ENCODE measurements at places on chromosomes 3 and 15. TPM values are rescaled to one million over a fixed set of nuclear protein-coding genes. Genes with fewer than 3 reads are reported as not detected.

TLR9 gene
- 0.29 TPM for total RNA-seq

P2RY13 gene
- 1.0 TPM for total RNA-seq

DNA sequence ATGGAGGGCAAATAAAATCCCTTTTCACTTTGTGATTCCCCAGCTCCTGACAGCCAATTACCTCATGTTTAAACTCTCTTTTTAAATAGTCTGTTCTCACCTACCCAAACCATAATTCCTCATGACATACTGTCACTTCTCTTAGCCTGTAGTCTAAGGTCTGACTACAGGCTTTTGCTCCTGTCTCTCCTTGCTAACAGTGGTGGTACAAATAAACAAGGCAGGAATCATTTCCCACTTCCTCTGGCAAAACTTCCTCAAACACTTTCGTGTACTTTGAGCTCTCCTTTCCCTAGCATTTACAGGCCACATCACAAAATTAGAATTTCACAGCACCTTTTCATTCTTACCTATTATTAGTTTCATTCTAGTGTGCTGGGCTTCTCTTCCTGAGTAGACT lies 51.8 kb downstream of the ATP8B4 start:
- no peak for DNase-seq

FMN1 gene
- total RNA-seq: 5.4 TPM

CAPN3 gene
- total RNA-seq: 8.7 TPM

- no peak for DNase-seq
These were observed 311.3 kb downstream of the NTRK3 start for GRCh38 chr15:87945246-87945645.

FBXW12 gene
- total RNA-seq: not detected

DNA sequence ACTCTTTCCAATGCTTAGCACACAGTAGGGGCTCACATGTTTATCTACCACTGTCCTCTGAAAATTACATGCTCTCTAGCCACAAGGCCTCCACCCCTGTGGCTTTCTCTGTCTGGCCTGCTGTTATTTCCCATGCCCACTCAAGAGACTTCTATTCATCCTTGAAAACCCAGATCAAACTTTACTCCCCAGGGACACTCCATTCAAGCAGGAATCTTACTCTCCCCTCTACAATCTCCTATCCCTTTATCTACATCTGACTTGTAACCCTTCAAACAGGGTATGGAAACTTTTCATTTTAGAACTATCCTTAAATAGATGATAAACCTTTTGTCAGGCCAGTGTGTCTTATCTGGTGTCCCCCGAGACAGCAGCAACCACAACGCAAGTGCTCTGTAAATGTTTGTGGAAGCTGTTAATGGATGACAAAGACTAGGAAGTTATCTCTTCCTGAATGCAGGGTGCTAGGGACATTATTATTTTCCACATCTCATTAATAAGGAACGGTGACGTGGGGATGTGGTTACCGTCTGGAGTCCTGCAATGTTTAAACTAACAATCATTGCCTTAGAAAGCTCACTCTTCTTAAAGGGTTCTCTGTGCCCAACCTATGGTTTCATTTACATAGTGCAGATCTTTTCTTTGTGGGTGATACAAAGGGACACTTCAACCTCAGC lies 322.3 kb downstream of the ARRDC4 start:
- DNase-seq: no peak

DNA sequence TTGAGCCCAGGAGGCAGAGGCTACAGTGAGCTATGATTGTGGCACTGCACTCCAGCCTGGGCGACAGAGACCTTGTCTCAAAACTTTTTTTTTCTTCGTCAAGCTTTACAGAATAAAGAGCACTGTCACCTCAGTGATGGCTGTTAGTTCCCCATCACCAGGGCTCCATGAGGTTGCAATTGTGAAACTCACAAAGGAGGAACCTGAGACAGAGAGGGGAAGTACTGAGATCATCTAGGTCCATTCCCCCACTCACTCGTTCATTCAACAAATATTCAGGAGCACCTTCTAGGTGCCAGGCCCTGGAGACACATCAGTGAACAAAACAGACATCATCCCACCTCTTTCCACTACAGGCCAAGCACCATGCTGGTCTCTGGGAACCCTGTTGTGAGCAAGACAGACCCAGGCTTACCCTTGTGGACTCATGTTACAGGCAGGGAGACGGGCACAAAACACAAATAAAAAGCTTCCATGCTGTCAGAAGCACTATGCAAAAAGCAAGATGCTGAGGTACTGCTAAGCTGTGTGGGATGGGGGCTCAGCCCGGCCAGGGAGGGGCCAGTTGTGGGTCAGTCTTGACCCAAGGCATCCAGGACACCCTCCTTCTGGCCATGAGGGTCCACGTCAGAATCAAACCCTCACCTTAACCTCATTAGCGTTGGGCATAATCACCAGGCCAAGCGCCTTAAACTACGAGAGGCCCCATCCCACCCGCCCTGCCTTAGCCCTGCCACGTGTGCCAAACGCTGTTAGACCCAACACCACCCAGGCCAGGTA lies 2.1 kb upstream of the RHO start:
- DNase-seq: no peak

CALML4 gene
- total RNA-seq: 4.3 TPM

GRCh38 chr15:40956541-40956982 lies 3.3 kb downstream of the CHAC1 start:
- DNase-seq: no peak

APOD gene
- total RNA-seq: 256 TPM

DNA sequence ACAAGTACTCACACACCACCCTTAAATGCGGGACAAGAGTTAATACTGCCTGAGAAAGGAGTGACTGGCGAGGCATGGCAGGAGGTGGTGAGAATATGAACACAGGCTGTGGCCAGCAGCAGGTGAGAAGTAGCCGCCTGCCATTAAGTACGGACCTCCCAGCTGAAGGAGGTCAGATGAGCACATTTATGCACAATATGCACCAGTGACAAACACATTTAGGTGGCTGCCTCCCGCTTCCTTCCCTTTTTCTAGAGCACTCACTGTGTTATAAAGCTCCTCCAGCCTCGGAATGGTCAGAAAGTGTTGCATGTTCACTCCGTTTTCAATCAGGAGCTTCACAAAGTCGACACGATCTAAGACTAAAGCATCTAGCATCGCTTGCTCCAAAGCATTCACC lies 52.4 kb downstream of the TRPM1 start:
- no peak for DNase-seq

- DNase-seq: no peak
These were observed 65.4 kb downstream of the TFRC start for GRCh38 chr3:196016485-196016884.

- DNase-seq: no peak
These were observed 438 bp upstream of the SLC49A4 start for GRCh38 chr3:122794483-122794778.

DNA sequence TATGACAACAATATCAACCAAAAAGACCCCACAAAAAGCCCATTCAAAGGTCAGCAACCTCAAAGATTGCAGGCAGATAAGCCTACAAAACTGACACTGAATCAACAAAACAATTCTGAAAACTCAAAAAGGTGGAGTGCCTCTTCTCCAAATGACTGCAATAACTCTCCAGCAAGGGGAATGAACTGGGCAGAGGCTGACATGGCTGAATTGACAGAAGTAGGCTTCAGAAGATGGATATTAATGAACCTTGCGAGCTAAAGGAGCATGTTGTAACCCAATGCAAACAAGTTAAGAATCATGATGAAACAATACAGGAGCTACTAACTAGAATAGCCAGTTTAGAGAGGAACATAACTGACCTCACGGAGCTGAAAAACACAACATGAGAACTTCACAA lies 20.4 kb upstream of the SLC25A38 start:
- no peak for DNase-seq

DNA sequence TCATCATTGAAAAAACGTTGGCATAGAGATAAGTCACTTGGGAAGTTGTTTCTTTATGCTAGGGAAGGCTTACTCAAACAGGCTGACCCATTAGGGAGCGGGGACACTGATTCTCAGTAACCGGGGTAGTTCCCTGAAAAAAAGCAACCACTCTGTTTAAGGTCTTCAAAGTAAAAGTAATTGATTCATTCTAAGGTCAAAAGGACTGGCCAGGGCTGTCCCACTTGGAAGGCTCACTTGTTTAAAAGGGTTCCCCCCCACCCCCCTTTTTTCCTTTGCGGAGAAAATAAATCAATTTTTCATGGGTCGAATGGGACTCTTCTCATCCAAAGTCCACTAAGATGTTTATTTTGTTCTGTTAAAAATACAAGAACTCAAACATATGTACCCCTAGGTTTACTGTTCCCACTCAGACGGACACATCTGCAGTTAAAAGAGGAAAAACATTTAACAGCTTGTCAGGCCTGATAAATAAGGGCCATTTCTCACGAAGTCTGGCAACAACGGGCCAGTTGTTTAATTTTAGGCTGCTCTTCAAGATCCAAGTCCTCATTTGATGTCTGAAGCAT lies 53.0 kb downstream of the ARHGEF3 start:
- DNase-seq: no peak

GRCh38 chr15:53129121-53129904 lies 339.2 kb upstream of the ONECUT1 start:
- no peak for DNase-seq

GRCh38 chr3:22495241-22495640 lies 707.9 kb upstream of the UBE2E2 start:
- DNase-seq: no peak

GATM gene
- 32.9 TPM for total RNA-seq

GRCh38 chr3:183468424-183468823 lies 40.0 kb upstream of the MCF2L2 start:
- DNase-seq: no peak

FBLN2 gene
- 178 TPM for total RNA-seq

GRCh38 chr15:85500060-85500708 lies 119.8 kb downstream of the AKAP13 start:
- no peak for DNase-seq

GOLGA8J gene
- total RNA-seq: 0.15 TPM

GRCh38 chr3:109025896-109026295 lies 72.2 kb upstream of the GUCA1C start:
- DNase-seq: no peak

DNA sequence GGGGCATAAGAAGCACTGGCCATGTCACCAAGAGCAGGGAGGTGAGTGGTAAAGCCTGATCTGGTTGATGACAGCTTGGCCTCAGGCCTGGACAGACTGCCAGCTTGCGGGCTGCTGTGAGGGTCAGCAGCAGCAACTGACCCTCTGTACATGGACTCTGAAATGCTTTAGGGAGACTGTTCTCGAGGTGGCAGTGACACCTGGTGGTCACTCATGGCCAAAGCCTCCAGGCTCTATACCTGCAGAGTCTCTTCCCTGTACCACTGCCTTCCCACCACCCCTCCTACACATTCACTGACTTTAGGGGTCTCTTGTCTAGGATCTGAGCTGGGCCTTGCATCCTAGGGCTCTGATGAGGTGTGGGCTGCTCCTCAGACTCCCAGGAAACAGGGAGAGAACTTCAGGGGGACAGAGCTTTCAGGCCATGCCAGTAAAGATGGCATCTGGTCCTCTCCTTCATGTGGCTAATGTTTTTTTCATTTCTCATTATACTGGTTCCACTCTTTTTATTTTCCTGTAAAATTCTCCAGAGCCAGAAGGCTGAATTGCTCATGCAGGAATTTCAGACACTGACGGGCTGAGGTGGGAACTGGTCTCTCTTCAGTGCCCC lies 17.2 kb upstream of the TIMP4 start:
- peak; percentile 69 for DNase-seq

- DNase-seq: no peak
These were observed 37.9 kb downstream of the TNK2 start for GRCh38 chr3:195870442-195870841.

DNA sequence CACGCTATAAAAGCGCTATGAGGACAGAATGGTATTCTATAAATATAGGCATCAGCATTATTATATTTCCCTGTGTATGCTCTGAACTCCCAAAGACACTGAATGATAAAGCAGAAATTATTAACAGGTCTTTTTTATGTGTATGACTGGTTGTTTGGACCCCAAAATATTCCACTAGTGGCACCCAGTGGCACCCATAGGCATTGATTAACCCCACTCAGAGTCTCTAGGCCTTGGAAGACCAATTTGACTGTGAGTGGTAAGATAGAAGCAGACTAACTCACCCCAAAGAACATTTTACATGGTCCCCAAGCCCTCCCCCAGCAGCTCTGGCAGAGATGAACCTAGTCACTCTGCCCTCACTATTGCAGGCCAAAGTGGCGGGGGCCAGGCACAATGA lies 45.4 kb upstream of the UBE2E1 start:
- DNase-seq: no peak

DNA sequence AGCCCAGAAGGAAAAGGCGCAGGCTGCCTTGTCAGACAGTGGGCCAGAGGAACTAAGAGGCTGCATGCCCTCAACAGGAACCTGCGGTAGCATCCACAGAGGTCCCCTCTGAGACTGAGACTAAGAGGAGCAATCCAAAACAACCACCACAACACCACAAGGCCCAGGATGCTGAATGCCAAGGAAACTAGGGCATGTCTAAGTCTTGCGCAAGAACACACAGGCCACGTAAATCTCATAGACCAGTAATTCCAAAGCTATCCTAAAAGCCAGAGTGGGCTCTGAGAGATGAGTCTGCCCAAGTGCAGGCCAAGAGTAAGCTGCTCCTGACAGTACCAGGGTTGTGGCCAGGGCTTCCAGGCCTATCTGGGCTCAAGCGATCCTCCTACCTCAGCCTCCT lies 12.9 kb downstream of the MON1A start:
- no peak for DNase-seq

C15orf62 gene
- 0.32 TPM for total RNA-seq

DNA sequence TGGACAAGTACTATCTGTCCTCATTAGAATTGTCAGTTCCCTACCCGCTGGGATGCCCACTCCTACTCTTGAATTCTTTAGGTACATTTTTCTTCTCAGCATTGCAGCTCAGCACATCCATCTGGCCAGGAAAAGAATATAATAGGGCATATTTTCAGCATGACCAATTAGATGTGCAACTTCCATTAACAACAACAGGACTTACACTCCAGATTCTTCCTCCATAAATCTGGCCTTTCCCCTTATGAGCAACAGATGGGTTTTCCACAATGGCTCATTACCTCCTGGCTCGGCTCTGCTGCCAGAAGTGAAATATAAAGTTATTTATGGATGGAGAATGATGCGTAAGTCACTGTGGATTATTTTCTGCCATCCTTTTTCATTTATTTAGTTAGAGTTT lies 443.8 kb upstream of the TGFBR2 start:
- DNase-seq: no peak

DHX30 gene
- 39.7 TPM for total RNA-seq

DAPK2 gene
- total RNA-seq: 72.5 TPM

DNA sequence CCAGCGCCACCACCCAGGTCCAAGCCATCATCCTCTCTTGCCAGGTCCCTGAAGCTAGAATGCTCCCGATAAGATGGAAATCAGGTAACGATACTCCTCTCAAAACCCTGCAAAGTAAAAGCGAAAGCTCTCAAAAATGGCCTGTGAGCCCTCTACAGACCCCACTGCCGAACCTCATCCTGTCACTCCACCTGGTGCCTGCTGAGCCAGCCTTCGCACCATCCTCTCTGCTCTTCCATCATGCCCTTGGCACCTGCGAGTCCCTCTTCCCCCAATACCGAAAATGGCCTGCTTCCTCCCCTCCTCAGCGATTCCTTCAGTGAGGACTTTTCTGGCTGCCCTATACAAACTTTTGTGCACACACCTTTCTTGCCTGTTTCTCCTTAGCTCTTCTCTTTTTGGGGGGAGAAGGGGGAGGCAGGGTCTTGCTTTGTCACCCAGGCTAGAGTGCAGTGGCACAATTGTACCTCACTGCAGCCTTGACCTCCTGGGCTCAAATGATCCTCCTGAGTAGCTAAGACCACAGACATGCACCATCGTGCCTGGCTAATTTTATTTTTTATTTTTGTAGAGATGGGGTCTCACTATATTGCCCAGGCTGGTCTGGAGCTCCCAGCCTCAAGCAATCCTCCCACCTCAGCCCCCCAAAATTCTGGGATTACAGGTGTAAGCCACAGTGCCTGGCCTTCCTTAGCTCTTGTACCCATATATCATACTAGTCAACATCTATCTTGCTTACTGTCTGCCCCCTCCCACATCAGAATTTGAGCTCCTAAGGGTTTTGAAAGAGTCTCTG lies 3.0 kb downstream of the IDH2 start:
- DNase-seq: no peak
